ENCODE measurements at places on chromosomes 12 and 14.

DNA sequence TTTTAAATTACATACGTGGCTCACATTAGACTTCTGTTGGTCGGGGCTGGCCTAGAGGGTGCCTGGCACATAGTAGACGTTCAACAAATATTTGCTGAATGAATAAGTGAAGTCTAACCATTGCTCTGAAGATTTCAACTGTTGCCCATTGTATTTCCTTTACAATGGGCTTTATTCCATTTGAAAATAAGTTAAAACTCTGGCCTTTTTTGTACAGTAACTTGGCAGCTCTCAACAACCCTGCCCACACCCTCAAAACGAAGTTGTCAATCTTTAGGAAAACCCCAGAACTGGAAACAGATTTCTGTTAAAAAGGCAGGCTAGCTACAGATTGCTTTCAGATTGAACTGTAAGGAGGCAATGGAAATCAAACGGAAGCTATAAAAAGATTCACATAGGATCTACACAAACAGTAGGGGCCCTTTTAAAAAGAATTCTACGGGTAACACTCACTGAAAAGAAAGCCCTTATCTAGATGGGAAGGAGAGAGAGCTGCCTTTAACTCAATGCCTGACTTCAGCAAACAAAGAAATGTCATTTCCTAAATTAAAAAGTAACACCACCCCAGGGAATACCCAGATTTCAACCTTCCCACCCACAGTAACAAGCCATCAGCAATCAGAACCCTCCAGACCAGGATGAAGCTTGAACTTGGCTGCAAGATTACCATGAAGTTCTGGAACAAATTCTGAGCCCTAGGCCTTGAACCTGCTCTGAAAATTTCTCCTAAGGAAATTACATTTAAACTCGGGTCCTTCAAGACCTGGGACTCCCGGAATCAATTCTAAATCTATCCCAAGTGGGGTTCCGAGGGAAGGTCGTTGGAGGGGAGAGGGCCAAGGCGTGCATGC lies 1.4 kb downstream of the WSB2 start:
- DNase-seq, result no peak

DNA sequence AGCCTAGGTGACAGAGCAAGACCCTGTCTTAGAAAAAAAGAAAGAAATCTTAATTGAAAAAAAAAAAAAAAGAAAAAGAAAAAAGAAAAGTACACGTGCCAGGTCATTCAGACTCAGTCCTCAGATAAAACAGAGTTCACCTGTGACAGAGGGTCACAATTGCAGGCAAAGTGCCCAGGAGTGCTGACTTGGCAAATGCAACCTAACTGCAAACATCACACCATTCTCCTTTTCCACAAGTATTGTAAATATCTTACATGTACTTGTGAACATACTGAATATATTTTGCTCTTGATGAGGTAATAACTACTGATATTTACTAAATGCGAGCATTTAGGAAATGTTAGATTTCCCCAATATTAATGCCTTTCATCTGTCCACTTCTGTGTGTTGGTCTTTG lies 9.0 kb upstream of the COL2A1 start:
- DNase-seq, result no peak

GRCh38 chr14:74491956-74492775 lies 939 bp downstream of the NPC2 start:
- peak; percentile 31 for DNase-seq

DNA sequence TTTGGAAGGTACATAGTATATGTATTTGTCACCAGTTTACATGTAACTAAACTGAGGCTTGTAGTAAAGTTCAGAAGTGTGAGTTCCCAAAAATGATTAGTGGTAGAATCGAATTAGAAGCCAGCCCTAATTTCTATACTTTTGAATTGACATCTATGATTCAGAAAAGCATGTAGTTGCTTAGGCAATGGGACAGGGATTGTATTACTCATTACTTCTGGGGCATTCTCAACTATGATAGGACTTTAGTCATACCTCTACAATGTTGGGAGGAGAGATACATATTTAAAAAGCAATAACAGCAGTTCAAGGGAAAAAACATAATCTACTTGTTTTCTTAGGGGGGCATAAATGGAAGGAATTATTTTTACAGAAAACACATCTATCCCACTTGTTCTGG lies 277.9 kb upstream of the E2F7 start:
- no peak for DNase-seq

DNA sequence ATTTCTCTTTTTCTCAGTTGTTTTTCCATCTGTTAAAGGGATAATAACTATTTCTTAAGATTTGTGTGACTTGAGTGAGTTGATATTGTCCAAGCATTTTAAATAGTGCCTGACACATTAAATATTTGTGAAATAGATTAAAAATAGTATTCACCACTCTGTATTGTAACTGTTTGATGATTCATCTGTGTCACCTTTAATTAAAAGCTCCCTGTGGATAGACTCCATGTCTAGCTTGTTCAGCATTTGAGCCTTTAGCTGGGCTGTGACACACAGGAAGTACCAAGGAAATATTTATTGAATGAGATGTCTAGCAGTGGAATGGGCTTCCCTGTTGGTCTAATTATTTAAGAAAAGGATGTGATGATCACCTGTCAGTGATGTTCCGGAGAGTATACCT lies 1.8 kb upstream of the GLIPR1L2 start:
- DNase-seq, result no peak

- no peak for DNase-seq
Measured at GRCh38 chr14:74275241-74275841, 27.4 kb downstream of the ABCD4 start.

GRCh38 chr12:113298861-113299545 lies 35.9 kb downstream of the SLC8B1 start:
- DNase-seq, result no peak

DNA sequence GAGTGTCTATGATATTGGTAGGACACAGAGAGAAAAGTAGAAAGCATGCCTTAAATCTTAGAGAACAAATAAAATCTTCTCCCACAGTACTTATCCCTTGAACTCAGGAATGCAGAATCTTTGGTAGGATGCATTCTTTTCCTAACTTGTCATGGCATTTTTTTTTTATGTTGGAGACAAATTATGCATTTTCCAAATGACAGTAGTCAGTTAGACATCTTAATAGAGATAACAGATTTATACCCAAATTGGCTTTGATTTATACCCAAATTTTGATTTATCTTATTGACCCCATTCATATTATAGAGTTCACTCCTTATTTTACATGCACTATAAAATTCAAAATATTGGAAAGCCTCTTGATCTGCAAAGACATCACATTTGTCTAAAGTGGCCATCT lies 132.9 kb downstream of the CNTN1 start:
- DNase-seq, result no peak

GRCh38 chr14:69921052-69921451 lies 41.8 kb downstream of the SMOC1 start:
- DNase-seq, result no peak

GRCh38 chr12:24615967-24616411 lies 332.9 kb downstream of the BCAT1 start:
- no peak for DNase-seq

DNA sequence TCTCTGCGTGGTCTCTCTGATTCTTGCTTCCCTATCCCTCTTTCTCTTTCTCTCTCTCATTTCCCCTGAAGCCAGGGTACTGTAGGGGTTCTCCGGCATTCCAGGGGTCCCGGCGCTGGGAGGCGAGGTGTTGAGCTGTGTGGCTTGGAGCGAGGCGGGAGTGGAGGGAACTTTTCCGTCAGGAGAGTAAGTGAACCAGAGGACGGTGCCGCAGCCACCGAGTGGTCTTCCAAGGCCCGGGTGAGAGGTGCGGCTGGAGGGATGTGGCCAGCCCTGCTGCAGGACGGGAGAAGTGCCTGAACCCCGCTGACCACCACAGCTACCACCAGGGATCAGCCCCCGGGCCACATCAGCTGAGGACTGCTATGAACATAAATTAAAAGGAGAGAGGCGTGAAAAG lies 68.2 kb upstream of the FAM181A start:
- DNase-seq, result no peak

DNA sequence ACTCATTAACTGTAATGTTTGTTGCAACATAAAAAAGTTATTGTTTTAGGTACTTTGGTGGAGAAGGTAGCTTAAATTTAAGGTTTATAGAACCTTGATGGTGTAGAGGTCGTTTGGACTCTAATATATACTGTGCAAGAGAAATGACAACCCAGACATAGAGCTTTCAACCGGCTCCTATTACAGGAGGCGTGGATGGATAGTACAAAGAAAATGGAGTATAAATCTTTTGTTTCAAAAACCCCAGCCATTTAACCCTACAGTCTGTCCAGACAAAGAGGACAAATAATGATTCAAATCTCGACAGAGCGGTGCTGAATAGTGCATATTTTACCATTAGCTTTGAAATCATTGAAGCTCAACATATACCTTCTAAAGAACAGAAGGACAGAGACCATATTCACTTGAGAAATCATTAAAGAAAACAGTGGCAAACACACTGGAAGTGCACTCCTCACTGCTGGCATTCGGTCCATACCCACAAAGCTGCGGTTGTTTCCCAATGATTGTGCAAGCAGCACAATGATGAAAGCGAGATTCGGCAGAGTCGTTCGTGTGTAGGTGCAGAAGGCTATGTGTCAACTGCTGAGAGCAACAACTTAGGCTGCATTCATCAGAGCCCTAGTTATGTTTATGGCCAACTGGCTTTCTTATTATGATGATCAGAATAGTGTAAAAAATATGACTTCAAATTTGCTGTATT lies 688.6 kb downstream of the NOVA1 start:
- no peak for DNase-seq

DNA sequence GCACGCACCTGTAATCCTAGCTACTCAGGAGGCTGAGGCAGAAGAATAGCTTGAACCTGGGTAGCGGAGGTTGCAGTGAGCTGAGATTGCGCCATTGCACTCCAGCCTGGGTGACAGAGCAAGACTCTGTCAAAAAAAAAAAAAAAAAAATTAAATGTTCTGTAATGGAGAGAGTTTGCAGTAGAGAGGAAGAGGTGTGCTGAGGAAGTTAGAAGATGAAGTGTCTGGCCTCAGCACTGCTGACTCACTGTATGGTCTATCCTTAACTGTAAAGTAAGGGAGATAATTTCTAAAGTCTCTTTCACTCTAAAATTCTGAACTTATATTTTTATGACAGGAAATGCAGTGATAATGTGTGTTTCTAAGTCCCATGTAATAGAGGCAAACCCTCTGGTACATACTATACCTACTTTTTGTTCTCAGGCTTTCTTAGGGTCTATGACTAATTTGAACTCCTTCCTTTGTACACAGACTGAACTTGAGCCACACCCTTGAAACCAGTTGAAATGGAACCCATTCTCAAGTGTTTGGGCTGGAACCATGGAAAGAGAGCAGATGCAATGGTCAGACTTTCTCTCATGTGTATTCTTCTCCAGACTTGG lies 278.1 kb upstream of the FAR2 start:
- no peak for DNase-seq

DNA sequence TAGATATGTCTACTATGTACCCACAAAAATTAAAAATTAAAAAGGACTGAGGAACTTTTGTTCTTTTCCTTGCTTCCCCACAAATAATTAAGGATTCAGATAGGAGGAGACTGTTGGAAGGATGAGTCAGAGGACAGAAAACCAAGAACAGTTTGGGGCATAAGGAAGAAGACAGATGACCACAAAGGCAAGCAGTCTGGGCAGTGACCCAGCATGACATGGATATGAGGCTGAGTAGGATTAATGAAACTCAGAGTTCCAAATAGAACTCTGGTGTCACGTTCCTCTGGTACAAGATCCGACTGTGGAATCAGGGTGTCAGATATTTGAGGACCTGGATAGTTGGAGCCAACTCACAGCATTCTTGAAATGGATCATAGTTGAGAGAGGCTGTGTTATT lies 89.3 kb upstream of the SLC38A4 start:
- DNase-seq, result no peak

DNA sequence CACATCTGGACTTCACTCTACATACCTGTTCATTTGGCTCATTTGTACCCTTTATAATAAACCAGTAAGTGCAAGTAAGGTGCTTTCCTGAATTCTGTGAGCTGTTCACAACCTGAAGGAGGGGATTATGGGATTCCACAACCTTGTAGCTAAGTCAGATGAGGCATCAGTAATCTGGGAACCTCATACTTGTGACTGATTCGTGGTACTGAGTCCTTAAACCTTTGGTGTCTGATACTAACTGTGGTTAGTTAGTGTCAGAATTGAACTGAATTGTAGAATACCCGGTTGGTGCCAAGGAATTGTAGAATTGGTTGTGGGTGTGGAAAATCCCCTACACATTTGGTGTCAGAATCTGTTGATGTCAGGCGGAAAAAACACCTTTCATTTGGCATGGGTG lies 83.4 kb downstream of the TMX1 start:
- DNase-seq, result no peak

DNA sequence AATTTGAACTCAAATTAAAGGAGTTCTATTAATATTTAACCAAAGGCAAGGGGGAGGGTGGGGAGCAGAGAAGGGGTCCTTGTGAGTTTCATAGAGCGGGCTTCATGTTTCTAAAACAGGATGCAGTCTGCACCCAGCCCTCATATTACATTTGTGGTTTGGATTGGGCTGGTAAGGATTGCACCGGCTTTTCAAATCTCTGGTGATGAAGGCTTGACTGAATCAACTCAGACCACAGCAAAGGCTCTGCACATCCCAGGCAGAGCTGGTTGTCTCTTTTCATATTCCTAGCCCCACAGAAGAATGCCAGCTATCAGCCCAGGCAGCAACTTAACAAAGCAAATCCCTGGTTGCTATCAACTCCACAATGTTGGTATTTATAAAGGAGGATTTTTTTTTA lies 1221.4 kb downstream of the VRK1 start:
- DNase-seq, result peak; percentile 34

GRCh38 chr14:50089208-50089607 lies 27.2 kb downstream of the VCPKMT start:
- peak; percentile 33 for DNase-seq

DNA sequence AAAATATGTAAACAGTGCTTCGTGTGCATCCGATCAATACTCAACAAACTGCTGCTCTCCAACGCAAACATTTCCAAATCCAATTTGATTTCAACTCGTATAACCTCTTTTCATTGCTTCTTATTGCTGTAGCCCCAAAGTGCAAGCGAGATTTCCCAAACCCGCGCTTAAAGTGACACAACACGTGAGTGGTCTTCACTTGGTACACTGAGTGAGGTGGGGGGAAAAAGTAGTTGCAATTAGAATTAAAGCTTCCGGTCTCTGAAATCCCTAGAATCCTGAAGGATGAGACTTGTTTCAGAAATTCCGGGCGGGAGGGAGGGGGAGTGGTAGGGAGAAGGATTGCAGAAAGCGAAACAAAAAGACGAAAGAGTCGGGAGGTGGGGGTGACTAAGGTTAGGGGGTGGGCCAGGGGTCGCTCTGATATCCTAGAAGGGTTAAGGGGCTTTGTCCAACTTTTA lies 387.5 kb downstream of the BCAT1 start:
- no peak for DNase-seq

DNA sequence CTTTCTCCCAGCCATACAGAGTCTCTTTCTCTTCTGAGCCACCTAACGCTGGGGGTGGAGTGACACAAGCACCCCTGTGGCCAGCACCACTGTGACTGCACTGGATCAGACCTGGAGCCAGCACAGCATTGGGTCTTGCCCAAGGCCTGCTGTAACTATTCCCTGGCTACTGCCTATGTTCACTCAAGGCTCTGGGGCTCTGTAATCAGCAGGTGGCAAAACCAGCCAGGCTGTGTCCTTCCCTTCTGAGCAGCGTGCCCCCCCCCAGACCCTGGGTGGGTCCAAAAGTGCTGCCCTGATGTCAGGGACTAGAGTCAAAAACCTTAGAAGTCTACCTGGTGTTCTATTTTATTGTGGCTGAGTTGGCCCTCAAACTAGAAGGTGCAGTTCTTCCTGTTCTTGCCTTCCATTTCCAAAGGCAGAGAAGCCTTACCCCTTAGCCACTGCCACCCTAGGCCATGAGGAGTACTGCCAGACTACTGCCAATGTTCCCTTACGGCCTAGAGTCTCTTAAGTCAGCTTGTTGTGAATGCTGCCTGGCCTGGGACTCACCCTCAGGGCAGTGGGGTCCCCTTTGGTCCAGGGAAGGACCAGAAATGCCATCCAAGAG lies 49.9 kb downstream of the PELI2 start:
- no peak for DNase-seq

Data from CD4-positive, alpha-beta T cell treated with Interleukin-1 beta for 1 hour (primary cell).